ENCODE measurements at places on chromosomes 2 and 18.

DNA sequence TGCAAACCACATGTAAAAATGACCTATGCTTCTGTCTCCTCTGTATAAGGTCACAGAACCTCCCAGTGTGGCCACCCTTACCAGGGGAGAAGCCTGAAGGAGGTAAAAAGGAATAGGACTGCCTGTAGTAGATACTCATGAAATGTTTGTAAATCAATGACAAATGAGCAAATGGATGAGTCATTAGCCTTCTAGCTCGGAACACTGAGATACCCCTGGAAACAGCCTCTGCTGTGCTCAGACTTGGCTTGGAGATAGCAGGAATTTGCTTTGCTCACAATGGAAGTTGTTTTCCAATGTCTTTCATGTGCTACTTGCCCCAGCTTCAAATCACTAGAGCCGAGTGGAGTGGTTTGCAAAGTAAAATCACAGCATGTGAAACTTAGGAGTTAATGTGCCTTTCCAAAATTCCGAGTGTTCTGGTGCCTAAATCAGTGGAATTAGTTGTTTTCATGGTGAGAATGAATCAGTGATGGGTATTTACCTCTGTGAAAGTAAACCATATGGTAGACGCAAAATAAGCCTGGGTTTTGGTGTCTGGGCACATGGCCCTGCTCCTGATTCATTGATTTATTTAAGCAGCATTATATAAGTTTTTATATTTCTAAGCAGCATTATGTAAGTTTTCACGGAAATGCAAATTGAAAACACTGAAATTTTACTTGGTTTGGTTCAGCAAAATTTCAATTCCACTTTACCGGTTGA is 154.0 kb upstream of the MAP3K20 start:
- DNase-seq = peak; percentile 43

DNA sequence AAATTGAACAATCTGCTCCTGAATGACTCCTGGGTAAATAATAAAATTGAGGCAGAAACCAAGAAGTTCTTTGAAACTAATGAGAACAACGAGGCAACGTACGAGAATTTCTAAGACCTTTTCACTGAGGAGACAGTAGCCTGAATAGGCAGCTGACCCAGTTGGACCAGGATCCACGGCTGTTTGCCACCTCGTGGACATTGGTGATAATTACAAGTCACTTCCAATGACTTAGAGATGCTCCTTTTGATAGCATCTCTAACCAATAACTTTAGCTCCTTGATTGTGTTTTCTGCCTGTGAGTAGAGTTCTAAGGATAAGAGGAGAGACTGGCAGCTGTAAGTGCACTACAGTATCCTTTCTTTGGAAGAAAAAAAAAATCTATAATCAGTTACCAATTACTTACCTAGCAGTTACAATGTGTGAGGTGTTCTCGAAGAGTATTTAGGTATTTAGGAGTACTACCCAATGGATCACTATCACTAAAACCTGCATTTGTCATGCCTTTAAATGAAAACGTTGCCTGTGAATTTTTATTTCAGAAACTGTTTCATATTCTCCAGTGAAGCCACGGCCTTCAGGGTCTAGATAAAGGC is 31.3 kb upstream of the CNTNAP5 start:
- DNase-seq = no peak

DNA sequence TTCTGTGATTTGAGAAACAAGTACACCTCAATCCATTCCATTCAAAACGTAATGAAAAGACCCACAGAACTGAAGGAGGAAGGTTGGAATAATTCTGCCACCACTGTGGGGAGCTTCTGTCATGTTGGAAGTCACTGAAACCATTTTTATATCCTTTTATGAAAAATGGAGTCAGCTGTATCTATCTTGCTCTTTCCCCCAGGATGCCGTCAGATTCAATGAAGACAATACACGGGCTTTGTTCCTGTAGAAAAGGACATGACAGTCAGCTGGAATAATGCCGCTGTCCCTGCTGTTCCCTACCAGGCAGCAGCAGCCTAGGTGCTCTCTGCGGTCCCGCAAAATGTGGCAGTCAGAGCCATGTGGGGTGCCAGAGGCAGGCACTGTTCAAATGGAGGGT is 52.5 kb upstream of the APCDD1 start:
- no peak for DNase-seq

DNA sequence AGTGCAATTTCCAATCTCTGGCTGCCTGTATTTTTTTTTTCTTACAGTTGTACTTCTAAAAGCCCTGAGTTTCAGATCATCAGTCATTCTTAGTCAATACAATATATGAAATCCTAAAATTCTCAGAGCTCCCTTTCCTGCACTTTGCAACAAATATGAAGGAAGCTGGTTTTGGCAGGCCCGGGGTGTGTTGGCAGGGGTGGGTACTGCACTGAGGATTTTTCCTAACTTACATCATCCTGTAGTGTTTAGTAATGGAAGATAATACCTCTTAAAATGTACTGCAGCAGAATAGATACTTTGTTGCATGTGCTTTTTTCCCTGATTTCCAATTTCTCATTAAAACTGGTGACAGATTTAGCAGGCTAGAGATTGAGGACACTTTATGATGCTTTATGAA is 374.6 kb downstream of the PTH2R start:
- no peak for DNase-seq

GRCh38 chr2:188788621-188789020 is 185.6 kb upstream of the COL3A1 start:
- DNase-seq = no peak

DNA sequence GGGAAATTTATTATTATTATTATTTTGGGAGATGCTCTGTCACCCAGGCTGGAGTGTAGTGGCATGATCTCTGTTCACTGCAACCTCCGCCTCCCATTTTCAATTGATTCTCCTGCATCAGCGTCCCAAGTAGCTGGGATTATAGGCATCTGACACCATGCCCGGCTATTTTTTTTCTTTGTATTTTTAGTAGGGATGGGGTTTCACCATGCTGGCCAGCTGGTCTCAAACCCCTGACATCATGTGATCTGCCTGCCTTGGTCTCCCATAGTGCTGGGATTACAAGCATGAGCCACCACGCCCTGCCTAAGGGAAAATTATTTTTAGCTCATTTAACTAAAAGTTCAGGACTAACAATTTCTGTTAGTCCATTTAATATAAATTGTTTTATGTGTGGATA is 109.2 kb upstream of the SESTD1 start:
- no peak for DNase-seq

GRCh38 chr18:35479911-35480586 is 17.7 kb downstream of the INO80C start:
- DNase-seq = no peak

DNA sequence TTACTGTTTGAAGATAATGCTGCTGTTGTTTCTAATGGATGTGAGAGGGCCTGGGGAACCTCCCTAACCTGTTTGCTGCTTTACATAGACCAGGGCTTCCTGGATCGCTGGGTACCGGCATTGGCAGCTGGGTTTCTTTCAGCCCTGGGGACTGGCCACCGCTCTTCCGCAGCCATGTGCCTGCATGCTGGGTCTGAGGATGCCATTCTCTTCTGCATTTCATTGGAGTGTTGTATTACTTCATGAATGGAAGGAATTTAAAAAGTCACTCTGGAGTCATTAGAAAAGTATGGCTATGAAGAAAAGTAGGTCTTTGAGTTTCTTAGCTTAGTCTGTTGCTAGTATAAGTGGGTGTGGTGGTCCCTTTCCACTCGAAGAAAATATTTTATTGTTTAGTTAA is 107.3 kb upstream of the MGAT5 start:
- no peak for DNase-seq

- no peak for DNase-seq
Measured at GRCh38 chr2:178415979-178416378, 35.0 kb downstream of the PRKRA start.

DNA sequence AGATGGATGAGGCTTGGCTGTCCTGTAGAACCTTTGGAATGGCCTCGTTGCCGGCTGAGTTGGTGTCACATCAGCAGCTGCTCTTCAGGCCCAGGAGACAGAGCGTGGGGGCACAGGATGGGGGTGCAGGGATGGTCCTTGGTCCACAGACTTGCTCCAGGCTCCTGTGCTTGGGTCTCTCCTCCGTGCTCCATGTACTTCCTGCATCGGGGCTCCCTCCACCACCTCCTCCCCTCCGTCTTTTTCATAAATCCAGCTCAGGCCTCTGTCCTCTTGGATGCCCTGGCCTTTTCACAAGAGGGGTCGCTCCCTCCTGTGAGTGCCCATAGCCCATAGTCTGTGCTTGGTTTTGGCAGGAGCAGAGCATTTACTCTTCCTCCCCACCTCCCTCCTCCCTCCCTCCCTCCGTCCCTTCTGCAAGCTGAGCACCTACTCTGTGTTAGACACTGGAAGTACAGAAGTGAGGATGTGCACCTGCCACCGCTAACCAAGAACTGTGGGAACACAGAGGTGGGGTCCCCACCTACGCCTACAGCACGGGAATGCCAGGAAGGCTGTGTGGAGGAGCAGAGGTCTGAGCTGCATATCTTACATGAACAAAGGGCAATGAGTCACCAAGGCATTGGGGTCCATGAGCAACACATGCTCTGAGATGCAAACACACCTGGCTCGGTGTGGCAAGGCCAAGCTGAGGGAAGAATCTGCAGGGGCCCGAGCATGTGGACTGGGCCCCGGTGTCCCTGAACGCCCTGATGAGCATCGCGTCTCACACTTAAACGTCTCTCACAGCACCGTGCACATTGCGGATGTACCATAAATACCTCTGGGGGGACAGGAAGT is 458.7 kb upstream of the HS6ST1 start:
- no peak for DNase-seq

DNA sequence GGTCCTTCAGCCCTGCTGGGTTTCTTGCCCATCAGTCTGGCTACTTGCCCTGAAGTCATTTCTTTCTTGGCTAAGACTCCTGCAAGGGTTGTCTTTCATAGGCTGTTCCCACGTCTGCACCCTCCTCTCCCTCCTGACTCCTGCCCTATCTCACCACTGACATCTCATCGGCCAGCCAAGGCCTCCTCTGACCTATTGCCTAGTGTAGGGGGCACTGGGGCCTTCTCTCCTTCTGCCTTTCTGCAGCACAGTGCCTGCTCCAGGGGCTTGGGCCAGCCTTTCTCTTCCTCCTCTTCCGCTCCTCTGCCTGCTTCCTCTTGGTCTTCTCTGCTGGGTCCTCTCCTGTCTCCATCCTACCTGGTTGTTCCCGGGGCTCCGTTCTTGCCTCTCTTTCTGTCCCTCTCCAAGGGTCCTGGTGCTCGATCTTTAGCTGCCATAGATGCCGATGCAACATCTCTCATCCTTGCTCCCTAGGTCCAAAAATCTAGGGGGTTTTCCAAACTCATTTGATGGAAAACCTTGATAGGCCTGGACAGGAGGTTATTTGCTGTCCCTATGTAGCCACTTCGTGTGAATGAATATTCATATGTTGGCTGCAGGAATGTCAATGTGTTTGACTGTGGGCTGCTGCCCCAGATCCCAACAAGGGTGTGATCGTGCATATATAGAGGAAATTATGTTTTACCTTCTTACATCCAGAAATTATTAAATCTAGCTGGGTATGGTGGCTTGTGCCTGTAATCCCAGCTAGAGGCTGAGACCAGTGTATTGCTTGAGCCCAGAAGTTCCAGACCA is 9.7 kb upstream of the NT5DC4 start:
- DNase-seq = no peak

DNA sequence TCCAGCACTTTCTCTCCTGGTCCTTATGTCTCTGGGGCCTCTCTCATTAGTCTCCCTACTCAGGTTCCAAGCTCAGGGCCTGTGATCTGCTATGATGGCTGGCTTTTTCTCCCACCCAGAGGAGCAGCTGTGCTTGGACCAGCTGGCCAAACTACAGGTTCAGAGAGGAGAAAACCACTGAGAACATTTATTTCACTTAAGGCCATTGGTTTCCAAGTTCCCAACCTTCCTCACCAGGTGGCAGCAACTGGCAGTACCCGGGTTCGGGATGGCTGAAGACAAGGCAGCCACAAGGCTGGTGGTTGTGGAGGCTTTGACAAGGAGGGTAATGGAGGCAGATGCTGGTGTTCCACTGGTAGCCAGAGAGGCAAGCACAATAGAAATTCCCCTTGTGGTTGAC is 29.9 kb upstream of the SELENOI start:
- DNase-seq = no peak

DNA sequence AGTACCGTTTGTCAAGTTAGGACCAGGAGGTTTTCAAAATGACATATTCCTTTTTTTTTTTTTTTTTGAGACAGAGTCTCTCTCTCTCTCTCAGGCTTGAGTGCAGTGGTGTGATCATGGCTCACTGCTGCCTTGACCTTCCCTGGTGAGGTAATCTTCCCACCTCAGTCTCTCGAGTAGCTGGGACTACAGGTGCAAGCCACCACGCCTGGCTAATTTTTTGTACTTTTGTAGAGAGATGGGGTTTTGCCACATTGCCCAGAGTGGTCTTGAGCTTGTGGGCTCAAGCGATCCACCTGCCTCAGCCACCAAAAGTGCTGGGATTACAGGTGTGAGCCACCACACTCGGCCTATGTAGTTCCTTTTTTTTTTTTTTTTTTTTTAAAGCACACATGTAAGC is 127.9 kb upstream of the SEC11C start:
- no peak for DNase-seq

GRCh38 chr18:37272226-37272625 is 293.4 kb downstream of the CELF4 start:
- no peak for DNase-seq

DNA sequence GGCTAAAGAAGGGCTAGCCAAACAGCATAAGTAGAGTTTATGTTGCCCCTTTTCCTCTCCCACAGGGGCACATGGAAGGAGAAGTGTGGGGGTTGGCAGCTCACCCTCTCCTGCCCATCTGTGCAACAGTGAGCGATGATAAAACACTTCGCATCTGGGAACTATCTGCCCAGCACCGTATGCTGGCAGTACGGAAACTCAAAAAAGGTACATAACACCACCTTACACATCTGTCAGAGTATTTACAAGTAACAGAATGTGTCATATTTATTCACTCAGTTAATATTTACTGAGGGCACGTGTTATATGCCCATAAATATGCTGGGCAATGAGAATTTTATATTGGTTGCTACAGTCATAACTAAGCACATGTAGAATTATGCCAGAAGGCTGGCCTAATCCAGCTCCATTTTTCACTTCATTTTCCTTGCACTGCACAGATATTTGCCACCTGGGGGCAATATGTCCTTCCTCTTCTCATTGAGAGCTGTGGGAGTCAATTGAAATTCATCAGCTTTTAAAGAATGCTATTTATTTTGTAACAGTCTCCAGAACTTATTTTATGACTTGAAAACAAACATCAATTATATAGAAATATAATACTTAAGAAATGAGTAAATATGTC is 150.6 kb downstream of the RTN4 start:
- DNase-seq = no peak

DNA sequence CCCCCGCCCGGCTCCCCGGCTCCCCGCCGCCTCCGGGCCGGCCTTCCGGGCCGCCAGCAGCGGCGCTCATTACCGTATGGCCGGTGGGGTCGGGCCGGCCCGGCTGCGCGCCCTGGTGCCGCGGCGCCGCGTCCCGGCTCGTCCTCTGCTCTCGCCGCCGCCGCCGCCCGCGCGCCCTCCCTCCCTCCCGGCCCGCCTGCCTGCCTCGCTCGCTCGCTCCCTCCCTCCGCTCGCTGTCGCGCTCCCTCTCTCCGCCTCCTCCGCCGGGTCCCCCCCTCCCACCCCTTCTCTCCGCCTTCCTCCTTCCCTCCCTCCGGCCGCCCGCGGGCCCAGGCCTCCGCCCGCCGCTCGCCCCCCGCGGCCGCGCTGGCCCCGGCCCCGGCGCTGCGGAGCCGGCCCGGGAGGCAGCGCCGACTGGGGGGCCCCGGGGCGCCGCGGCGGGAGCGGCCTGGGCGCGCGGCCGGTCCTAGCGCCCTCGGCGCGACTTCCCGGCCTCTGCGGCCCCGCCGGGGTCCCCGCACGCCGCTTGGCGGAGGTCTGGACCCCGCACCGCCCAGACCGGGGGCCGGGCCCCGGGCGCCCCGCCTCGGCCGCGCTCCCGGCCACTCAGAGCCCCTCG is at the start of gene DNMT3A:
Gene DNMT3A (minus strand): TSS at position 173 of the 619 bp plus-strand sequence. CDS start 27,941 bp downstream, outside the sequence.
- peak; percentile 71 for DNase-seq

GRCh38 chr2:232925153-232925820 is 55.2 kb downstream of the SNORC start:
- DNase-seq = no peak

GRCh38 chr2:69097148-69097610 is 84.2 kb downstream of the ANTXR1 start:
- DNase-seq = peak; percentile 54
